Suprapubic skin (tissue), 4 donors: ENCODE measurements at places on chromosomes 7 and 10.

DNA sequence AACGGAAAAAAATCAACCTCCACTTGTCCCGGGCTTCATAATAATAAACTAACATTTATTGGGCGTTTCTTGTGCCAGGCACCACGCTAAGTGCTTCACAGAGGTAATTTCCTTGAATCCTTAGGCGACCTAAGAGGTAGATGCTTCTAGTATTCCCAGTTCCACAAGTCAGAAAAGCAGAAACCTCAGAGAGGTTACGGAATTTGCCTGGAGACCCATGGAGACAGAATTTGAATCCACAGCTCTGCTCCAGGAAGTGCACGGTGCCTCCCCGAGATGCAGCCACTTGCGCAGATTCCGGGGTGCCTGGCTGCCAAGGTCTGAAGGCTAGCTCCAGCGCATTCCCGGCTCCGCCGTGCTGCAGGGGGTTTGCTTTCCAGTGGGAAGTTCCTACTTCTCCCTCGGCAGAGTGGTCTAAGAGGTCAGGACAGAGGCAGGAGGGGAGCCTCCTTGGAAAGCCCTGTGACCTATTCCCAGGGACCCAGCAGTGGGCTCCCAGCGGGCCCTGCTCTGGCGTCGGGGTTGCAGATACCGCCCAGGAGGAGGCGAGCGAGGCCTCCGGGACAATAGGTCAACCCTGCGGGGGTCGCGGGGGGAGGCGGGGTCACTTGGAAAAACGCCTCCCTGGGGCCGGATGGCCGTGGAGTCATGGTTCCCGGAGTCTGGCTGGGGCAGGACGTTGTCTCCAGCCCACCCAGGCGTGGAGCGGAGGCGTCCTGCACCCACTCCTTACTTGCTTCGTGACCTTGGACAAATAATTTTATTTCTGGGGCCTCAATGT is 10.1 kb upstream of the NKX2-3 start:
- no peak for DNase-seq

- no peak for DNase-seq
These were observed 85.9 kb upstream of the PLXDC2 start for GRCh38 chr10:19730167-19730906.

GRCh38 chr7:64893401-64893800 is 9.7 kb upstream of the ZNF273 start:
- no peak for DNase-seq

DNA sequence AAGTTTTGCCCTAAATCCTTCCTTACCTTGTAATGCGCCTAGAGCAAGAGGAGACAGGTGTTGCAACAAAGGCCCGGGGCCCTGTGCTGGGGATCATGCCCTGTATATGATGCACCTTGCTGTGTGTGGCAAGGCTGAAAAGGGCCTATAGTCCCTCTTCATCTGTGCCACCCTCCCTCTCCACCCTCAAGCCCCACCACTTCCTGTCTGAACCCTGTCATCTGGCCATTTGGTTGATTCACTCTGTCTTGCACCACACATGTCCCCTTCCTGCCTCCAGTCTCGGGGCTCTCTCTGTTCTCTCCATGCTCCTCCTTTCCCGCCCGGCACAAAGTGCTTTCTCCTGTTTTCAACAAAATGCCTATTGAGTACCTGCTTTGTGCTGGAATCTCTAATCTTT is 11.5 kb upstream of the MALSU1 start:
- DNase-seq, result no peak

GRCh38 chr7:141190495-141190894 is 116.6 kb downstream of the TMEM178B start:
- DNase-seq, result no peak
